GM04503 (cell line): ENCODE measurements at places on chromosomes 16 and 17.

DNA sequence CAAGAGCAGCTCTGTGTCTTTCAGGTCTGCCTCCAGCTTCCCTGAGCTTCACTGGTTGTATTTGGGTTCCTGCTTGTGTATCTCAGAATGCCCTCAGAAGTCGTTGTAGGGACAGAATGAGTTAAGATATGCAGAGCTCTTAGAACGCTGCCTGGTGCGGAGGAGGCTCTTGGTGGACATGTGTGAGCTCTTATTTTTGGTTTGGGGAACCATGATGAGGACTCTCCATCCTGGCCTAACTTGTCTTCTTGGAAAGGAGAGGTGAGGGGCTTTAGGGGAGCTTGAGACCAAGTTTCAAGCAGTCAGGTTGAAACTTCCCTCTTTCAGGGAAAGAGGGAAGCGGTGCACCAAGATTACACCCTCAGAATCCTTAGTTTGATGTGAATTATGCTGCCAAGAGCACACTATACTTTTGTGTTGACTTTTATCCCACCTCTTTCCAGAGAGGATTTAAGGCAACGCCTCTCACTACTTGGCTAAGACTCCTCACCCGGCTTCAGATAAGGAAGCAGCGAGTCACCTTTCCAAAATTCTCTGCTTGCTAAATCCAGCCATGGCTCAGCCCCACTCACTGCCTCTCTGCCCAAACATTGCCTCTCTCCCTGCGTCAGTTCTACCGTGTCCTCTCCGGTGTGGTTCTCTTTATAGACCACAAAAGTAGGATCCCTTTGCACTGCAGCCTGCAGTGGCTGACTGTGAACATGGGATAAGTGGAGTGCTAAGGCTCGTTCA is 12.7 kb downstream of the CDK5RAP3 start:
- DNase-seq = no peak

DNA sequence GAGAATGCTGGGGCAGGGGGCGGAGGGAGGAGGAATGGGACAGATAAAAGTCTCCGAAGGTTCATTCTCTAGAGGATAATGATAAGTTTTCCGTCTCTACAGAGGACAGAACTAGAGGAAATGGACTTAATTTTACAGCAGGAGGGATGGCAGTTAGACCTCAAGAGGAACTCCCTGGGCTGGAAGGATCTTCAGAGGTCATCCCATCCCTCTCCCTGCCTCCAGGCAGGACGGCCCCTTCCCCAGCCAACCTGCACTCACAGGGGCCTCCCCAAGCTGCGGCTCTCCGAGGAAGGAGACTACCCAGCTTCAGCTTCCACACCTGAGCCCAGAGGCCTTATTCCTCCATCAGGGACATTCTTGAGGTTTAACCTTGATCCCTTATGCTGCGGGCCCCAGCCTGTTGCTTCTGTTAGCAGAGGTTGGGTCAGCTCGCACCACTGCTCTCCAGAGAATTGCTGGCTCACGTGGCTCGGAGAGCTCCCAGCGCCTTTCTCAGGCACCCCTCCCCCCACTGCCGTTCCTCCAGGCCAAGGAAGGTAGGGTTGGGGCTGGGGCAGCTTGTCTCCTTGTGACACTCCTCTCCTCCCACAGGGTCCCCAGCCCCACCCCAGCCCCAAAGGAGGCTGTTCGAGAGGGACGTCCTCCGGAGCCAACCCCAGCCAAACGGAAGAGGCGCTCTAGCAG is 8.5 kb downstream of the ELOB start:
- DNase-seq = no peak

DNA sequence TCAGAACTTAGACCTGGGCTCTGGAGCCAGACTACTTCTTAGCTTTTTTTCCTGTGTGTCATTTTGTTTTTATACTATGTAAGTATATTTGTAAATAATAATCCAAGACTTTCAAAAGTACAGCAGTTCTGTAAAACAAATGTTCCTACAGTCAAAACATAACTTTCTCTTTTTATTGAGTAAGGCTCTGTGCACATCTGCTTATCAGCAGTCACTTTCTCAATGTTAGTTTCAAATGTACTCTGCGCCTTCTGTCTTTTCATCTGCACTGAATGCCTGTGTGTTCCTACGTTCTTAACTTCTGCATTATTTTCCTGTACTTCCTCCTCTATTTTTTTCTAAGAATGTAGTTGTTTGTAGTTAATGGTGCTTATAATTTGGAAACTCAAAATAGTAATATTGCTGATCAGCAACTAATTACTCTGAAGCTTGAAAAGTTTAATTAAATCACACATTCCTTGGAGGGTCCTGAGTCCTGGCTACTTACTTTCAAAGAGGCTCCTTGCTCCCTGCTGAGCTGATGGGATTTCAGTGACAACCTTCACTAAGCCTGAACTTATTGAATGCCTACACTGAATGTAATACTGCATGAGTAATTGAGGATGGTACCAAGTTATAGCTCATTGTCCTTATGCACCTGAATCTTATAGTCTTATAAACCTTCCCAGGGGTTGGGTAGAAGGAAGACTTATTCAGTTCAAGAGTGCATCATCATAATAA is 329.9 kb downstream of the KCNJ2 start:
- no peak for DNase-seq

DNA sequence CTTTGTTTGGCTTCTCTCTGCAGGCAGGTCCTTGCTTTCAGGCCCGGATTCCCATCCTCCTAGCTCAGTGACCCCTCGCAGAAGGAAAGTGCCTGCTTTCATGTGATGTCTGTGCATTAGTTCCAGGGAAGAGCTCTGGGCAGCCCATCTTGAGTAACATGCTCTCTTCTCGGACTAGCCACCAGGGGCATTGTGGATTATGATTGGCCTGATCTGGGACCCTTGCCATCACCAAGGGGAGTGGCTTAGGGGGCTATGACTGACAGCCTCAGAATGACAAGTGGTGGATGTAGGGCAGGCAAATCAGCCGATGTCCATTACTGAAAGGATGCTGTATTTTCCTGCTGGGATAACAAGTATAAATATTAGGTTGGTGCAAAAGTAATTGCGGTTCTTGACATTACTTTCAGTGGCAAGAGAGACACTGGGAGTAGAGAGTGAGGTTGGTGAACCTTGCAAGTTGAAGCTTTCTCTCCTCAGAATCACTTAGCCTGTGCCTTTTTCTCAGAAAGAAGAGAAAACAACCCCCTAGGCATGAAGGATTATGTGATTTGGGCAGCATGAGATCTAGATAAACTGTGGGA is 71.5 kb upstream of the MPHOSPH6 start:
- no peak for DNase-seq

- no peak for DNase-seq
Measured at GRCh38 chr17:57629886-57630285, 115.2 kb downstream of the CCDC182 start.

- DNase-seq = no peak
Measured at GRCh38 chr17:79794659-79795511, 2.0 kb downstream of the CBX8 start.

DNA sequence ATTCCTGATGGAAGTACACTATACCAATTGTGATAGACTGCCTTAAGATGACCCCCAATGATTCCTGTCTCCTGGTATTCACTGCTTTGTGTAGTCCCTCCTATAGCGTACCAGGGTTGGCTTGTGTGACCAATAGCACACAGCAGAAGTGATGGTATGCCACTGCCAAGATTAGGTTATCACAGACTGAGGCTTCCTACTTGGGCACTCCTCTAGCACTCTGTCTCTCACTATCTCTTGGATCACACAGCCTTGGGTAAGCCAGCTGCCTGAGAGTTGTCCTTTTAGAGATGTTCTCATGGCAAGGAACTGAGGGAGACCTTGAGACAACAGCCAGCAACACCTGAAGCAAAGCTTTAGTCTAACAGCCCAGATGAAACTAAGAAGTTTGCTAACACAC is 12.7 kb upstream of the AMFR start:
- DNase-seq = no peak

DNA sequence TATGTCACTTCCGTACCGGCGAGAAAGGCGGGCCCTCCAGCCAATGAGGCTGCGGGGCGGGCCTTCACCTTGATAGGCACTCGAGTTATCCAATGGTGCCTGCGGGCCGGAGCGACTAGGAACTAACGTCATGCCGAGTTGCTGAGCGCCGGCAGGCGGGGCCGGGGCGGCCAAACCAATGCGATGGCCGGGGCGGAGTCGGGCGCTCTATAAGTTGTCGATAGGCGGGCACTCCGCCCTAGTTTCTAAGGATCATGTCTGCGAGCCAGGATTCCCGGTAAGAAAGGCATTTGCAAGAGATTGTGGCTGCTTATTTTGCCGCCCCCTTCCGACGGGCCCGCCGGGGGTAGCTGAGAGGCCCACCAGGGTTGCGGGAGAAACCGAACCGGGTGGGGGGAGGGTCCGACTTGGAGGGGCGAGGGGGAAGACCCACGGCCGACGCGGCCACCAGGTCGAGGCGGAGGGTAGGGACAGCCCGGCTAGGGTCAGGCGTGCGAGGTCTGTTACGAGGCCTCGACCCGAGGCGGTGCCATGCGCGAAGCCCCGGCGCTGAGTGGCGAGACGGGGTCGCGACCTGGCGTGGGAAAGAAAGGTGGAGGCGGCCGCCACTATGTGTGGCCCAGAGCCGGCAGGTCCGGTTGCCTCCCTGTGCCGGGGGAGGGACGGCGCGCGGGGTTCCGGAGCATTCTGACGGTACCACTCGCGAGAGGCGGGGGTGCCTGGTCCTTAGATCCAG is 6.7 kb upstream of the CD68 start:
- DNase-seq = peak; percentile 94

DNA sequence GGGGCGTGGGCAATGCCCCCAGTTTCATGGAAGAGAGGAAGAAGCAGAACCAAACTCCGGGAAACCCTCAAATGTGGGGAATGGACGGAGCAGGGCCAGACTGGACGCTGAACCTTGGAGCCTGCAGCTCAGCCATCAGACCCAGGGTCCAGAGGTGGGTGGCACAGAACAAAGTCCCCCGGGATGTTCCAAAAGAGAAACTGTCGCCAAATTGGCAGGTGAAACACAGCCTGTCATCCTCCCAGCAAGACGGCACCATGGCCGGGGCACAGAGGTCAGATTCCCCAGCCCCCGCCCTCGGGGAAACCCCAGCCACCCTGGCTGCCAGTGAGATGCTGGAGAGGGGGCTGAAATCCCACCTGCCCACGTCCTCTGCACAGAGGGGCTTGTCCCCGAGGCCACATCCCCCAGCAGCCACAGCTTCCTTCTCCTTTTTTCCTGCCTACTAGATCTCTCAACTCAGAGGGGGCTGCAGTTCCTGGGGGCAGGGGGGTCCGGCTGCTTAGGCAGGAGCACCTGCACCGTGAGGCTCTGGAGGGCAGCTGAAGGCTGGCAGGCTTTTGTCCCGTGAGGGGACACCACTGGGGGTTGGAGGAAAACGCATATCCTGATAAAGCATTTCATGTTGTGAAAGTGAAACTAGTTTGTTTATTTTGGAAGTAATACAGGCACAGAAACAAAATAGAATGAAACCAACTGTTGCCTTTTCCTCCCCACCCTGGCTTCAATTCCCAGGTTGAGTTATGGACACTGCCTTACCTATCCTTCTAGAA is 1.2 kb upstream of the SECTM1 start:
- no peak for DNase-seq

DNA sequence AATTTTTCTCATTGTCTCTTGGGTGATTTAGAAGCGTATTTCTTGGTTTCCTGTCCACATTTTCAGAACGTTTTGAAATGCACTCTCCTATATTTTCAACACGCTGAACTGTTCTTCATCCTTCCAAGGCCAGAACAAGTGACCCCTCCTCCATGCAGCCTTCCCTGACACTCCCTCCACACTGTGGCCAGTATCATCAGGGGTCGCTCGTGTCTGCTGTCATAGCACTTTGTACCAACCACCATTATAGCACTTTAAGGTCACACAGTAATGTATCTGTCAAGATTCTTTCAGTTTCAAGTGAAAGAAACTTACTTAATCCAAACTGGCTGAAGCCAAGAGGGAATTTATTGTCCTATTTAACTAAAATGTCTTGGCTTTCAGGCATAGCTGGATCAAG is 17.5 kb upstream of the IL21R start:
- DNase-seq = no peak

GRCh38 chr16:27822529-27822928 is 241.0 kb downstream of the GSG1L start:
- no peak for DNase-seq

GRCh38 chr17:73798111-73798748 is 154.0 kb upstream of the SDK2 start:
- peak; percentile 65 for DNase-seq

DNA sequence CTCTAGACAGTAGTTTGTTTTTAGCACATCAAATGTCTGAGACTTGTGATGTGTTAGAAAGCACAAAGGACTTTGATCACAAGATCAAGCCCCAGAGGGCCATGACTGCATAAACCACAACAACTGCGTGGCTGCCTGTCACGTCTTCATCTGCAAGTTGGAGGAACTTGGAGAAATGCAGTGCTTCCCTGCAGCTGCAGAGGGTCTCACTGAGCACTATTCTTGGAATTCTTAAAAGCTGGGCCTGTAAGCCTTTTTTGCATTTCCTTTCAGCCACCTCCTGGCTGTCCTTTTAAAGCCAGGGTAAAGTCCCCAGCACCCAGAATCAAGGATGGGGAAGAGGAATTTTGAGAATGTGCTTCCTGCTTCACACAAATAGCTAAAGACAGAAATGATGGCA is 431.3 kb downstream of the MAF start:
- no peak for DNase-seq

- DNase-seq = no peak
Measured at GRCh38 chr16:2015117-2015946, 4.3 kb upstream of the NPW start.
